Aorta (tissue), 5 donors: ENCODE measurements at places on chromosomes 7 and 10. TPM values are rescaled to one million over a fixed set of nuclear protein-coding genes. Genes with fewer than 3 reads are reported as not detected.

The HK1 gene
- polyA plus RNA-seq = 41.7 TPM

The ZNF239 gene
- polyA plus RNA-seq = 3.3 TPM

The ASB10 gene
- polyA plus RNA-seq = not detected

The SLC18A3 gene
- polyA plus RNA-seq = not detected

The SLK gene
- polyA plus RNA-seq = 16.0 TPM

The DLX6 gene
- 0.13 TPM for polyA plus RNA-seq

The FGFR2 gene
- 4.6 TPM for polyA plus RNA-seq

The HOXA13 gene
- polyA plus RNA-seq = not detected

The NUTM2A gene
- 0.59 TPM for polyA plus RNA-seq

The TEX36 gene
- not detected for polyA plus RNA-seq

The PAX2 gene
- polyA plus RNA-seq = not detected

The MMD2 gene
- not detected for polyA plus RNA-seq

The LRRTM3 gene
- not detected for polyA plus RNA-seq

The CYP2C18 gene
- 5.9 TPM for polyA plus RNA-seq

The ST8SIA6 gene
- 0.10 TPM for polyA plus RNA-seq

The MAT1A gene
- not detected for polyA plus RNA-seq

The ARHGEF35 gene
- 11.3 TPM for polyA plus RNA-seq

The GCK gene
- polyA plus RNA-seq = 2.1 TPM

The CYP26C1 gene
- not detected for polyA plus RNA-seq

The ADCY1 gene
- polyA plus RNA-seq = 0.20 TPM

The TBXAS1 gene
- 5.5 TPM for polyA plus RNA-seq

The TRIM50 gene
- polyA plus RNA-seq = 0.38 TPM

The IKZF1 gene
- 2.5 TPM for polyA plus RNA-seq

The FGL2 gene
- 104 TPM for polyA plus RNA-seq

The CYTH3 gene
- polyA plus RNA-seq = 37.6 TPM

The CUL2 gene
- 14.3 TPM for polyA plus RNA-seq

The CPVL gene
- 2.7 TPM for polyA plus RNA-seq

The MKI67 gene
- 0.03 TPM for polyA plus RNA-seq

The MAP3K8 gene
- polyA plus RNA-seq = 17.0 TPM

The AS3MT gene
- 4.8 TPM for polyA plus RNA-seq

The FKBP6 gene
- polyA plus RNA-seq = not detected

The PON3 gene
- 2.5 TPM for polyA plus RNA-seq

The PYROXD2 gene
- 21.9 TPM for polyA plus RNA-seq

The C7orf33 gene
- polyA plus RNA-seq = not detected

The HECW1 gene
- polyA plus RNA-seq = 0.77 TPM

The ADAM8 gene
- 1.0 TPM for polyA plus RNA-seq

The ANKIB1 gene
- polyA plus RNA-seq = 12.0 TPM

The POLR3A gene
- 2.5 TPM for polyA plus RNA-seq

The COBL gene
- 5.3 TPM for polyA plus RNA-seq

The SEMA3D gene
- 3.5 TPM for polyA plus RNA-seq

The INMT gene
- 105 TPM for polyA plus RNA-seq

The CALHM2 gene
- polyA plus RNA-seq = 31.7 TPM

The OSBPL3 gene
- 2.9 TPM for polyA plus RNA-seq

The SEMA3A gene
- polyA plus RNA-seq = 0.08 TPM

The LIMK1 gene
- 8.4 TPM for polyA plus RNA-seq

The AKR1D1 gene
- polyA plus RNA-seq = not detected

The ADIRF gene
- 1,837 TPM for polyA plus RNA-seq

The TLX1 gene
- not detected for polyA plus RNA-seq

The HMX2 gene
- polyA plus RNA-seq = not detected

The PGAM2 gene
- 9.5 TPM for polyA plus RNA-seq
